Right ventricle myocardium inferior (tissue), 1 donor: ENCODE measurements at places on chromosomes 3 and 15. TPM values are rescaled to one million over a fixed set of nuclear protein-coding genes. Genes with fewer than 3 reads are reported as not detected.

The DNAJA4 gene
- 125 TPM for total RNA-seq

DNA sequence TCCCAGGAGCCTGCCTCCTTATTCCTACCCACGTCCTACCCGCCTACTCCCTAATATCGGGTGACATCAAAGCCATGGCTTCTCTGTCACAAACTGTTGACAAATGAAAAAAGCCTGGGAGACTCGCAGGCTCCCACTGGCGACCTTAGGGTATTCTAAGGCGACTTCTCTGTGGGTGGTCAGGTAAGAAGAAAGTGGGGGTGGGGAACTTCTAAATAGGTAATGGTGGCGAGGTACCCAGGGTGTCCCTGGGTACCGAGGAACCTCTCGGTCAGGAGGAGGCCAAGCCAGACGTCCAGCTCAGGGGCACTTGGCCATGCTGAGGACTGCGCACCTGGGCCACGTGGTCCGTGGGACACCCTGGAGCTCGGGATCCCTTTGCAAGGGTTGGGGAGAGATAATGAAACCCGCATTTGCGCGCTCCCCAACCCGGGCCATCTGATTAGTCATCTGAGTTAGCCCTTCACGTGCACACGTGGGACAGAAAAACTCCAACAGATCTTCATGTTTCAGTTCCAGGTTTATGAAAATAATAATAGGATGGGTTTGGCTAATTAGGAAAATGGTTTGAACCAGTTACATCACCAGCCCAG is 78.2 kb downstream of the NR2F2 start:
- no peak for DNase-seq

DNA sequence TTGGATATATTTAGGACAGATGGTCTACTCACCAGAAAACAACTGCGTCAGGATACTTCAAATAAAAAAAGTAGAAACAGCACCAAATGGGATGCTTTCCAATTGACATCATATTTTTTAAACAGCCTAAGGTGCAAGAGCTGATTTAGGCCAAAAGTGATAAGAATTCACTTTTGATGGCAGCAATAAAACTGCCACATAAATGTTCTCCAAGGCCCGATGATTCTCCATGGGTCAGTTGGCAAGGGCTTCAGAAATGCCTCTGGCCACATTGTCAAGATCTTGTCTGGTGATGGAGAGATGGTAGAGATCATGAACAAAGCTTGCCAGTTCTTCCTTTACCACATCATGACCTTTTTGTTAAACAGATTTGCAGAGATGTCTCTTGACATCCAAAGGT is 38.9 kb downstream of the LDHAL6B start:
- DNase-seq: no peak

DNA sequence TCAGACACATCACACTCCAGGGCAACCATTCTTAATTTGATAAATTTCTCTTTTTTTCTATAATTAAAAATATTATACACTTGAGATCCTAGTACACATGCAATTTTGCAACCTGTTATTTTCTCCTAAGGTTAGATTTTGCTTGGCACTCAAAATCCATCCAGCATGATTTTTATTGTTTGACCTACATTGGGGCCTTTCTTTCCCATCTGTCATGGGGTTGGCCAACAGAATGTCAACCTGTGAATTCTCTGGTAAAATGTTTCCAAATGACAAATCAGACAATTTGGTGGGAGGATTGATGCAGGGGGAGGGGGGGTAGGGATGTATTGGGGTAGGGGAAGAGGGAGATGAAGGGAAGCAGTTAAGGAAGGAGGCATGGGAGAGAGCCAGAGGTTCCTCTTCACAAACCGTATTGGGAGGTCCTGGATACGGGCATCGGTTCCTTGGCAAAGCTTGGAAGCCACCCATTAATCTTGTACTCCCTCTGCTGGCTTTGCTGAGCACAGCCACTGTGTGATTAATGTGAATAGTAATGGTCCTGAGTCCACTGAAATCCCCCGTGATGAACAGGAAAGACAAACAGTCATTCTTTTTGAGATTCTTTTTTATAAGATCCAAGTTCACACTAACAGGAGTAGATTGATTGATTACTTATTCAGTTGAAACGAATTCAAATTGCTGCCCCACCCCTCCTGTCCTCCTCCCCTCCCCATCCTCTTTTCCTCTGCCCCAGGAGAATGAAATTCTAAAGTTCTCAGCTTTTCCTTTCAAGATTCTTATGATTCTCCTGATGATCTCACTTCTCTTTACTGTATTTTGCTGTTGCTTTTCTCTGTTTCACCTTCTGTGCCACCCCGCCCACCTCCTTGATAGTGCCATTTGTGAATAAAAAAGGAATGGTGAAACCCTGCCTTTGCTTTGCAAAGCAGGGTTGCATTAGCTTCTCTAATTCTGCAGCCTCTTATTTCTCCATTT is 82.2 kb upstream of the SLC25A26 start:
- no peak for DNase-seq

DNA sequence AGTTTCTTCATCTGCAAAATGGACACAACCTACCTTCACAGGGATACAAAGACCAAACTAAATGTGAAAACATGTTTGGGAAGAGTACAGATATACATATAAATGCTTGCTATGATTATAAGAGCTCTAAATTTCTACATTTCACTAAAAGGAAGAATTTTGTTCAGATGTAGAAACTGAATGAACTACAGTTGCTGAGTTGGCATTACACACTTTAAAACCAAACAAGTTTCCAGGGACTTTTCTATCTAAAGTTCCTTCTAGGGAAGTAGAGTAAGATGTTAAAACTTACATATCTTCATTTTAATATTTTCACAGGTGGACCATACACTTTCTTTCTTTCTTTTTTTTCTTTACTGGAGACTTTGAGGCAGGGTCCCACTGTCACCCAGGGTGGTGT is 4.6 kb downstream of the AAGAB start:
- DNase-seq: no peak

- no peak for DNase-seq
Measured at GRCh38 chr15:23424111-23424904, 22.7 kb downstream of the GOLGA6L2 start.

DNA sequence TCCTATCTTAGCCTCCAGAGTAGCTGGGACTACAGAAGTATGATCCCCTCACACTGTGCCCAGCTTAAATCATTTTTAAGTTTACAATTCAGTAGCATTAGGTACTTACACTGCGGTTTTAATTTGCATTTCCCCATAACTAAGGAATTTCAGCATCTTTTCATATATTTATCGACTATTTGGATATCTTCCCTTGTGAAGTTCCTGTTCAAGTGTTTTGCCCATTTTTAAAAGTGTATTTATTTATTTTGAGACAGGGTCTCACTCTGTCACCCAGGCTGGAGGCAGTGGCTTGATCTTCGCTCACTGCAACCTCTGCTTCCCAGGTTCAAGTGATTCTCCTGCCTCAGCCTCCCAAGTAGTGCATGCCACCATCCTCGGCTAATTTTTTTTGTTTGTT is 12.5 kb upstream of the MAP2K1 start:
- DNase-seq: no peak

- no peak for DNase-seq
Measured at GRCh38 chr3:21409401-21409800, 341.6 kb downstream of the ZNF385D start.

DNA sequence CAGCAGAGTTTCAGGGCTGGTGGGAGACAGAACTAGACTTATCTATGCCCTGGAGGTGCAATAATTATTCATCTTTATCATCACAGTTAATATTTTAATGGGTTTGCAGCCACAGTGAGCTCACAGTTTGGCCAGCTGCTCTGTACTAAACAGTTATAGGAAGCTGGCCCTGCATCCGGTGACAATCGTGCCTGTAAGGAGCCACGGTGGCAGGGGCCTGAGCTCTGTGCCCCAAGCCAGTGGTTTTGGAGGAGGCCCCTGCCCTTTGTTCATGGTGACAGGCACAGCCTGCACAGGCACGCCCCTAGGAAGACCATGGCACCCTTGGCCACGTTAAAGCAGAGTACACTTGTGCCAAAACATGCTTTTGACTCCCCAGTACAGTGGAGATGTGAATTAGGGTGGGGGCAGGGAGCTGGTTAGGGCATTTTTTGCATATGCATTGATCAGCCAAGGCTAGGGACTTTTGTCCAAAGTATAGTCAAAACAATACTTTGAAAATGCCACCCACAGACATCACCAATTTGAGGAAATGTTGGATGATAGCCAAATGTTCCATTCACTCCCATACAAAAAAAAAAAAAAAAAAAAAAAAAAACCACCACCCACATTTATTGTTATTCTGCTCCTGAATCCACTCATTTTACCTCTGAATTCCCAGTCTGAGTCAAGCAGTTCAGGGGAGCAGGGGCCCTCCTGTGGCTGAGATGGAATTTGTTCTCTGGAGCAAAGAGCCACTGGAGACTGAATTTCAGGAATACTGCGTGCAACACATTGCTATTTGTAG is 3.4 kb upstream of the RFTN1 start:
- peak; percentile 71 for DNase-seq

The FBXO40 gene
- 182 TPM for total RNA-seq

The IQCF5 gene
- not detected for total RNA-seq
